ENCODE measurements at places on chromosomes 1 and 21.
A peak's percentile ranks its signal among the peaks of the same experiment; 100 is the strongest.

DNA sequence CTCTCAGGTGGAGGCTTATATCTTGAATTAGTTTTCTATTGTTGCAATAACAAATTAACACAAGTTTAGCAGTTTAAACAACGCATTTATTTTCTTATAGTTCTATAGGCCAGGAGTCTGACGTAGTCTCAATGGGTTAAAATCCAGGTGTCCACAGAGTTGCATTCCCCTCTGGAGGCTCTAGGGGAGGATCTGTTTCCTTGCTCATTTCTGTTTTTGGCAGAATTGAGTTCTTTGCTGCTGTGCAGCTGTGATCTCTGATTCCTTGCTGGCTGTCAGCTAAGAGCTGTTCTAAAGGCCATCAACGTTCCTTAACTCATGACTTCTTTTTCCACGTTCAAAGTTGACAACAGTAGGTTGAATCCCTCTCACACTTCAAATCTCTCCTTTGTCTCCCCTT lies 31.8 kb downstream of the S100A10 start:
- no peak for DNase-seq

DNA sequence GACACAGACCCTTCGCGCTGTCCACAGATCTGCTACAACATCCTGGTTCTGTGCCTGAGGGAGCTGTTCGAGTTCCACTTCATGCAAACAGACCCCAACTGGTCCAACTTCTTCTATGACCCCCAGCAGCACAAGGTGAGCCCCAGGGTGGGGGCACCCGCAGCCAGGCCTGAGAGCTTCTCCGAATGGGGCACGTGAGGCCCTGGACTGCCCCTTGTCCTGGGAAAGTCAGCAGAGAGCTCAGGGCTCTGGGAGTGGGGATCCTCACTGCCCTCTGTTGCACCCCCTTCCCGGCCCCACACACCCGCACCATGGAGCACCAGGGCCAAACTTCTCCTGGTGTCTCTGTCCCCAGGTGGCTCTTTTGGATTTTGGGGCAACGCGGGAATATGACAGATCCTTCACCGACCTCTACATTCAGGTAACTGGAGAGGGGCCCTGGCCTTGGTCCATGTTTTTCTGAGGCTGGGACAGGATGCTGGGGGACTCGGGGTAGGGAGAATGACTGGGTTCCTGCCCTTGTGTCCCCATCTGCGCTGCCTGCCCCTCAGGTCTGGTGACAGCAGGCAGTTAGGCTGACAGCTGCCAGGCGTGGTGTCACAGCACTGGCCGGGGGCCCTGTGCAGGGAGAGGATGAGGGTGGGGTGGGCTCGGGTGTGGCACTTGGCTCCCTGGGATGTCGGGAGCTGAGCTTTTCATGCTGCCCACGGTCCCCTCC lies 44.6 kb downstream of the COQ8A start:
- no peak for DNase-seq

- DNase-seq: no peak
Observed at GRCh38 chr1:6005276-6005917, 13.2 kb upstream of the NPHP4 start.

DNA sequence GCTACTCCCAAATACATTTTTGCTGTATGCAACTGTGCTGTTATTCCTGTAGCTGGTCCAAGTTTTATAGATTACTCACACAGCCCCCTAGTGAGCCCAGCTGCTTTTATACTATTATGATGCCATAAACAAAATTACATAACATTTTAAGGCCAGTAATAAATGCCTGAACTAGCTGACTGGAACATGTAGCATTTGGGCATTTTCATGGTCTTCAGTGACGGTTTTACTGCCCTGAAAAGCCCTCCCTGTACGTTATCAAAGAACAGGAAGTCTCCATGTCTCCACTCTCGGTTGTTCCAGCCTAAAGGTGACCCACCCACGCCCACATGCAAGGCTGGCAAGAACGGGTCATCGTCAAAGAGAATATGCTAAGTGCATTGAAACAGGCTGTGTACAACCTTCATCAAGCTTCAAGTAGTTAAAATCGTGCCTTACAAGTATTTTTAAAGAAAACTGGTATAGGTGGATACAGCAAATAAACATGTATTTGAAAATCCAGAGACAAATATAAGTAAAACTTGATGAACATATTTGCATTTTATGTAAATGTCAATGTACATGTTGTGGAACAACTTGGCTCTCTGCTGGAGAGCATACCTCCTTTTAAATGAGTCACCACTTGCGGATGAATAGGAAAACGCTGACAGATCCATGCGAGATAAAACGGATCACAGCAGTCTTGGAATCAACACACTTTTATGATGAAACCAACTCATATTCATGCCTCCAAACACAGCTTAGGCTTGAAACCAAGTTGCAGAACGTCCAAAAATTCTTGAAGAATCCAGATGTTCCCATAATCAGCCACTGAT lies 520.5 kb downstream of the SMYD3 start:
- peak; percentile 72 for DNase-seq

DNA sequence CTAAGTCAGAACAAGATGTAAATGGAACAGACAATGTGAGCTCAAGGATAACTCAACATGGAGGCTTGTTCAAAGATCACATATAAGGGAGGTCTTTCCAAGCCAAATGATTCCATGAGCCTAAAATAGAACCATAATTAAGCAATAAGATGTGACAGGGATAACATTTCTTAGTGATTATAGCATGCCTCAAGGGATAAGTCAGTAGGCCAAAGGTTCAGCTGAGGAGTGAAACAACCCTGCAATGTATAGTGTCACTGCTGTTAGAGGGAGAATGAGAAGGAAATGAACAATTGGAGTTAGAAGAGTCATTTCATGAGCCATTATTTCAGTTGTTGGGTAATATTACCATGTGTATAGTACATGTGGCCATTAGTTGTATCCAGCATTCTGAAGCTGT lies 25.0 kb downstream of the GORAB start:
- DNase-seq: no peak

DNA sequence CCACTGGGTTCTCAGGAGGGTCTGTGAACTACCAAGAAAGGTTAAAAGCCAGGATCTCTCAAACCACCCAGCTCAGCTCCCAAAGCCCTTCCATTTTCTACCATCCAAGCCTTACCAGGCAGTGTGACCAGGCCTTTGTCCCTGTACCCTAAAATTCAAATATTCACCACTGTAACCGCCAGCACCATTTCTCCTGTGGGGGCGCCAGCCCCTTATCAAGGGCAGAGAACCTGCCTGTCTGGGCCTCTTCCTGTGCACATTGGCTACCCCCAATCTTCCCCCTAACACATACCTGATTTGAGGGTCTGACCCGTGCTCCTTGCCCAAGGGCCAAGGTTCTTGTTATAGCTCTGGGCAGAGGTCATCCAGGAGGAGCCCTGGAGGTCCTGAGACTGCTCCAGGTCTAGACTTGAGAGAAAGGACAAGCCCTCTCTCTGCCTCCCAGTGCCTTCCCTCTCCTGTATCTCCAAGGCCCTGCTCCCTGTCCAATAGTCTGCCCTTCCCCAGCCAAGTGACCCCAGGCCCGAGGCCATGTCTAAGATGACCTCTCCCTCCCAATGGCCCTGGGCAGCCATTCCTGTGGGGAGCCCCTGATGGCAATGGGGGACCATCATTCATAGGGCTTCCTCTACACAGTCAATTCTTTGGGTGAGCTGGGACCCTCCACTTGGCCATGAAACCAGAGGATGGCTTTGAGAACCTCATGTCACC lies 78.5 kb downstream of the FHAD1 start:
- DNase-seq: no peak

- peak; percentile 71 for DNase-seq
Observed at GRCh38 chr1:62131093-62131725, 63.4 kb upstream of the L1TD1 start.

DNA sequence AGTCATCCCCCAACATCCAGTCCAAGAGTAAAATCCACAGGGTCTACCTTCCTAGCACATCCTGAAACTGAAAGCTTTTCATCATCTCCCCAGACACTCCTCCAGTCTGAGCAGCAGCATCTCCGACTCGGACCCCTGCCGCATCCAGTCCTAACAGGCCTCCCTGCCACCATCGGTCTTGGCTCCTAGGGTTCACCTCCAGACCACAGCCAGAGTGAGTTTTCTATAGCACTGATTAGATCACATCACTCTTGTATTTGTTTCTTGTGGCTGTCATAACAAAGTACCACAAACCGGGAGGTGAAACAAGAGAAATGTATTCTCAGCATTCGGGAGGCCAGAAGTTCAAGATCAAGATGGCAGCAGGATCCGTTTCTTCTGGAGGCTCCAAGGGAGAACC lies 187.8 kb downstream of the TOMM20 start:
- no peak for DNase-seq

DNA sequence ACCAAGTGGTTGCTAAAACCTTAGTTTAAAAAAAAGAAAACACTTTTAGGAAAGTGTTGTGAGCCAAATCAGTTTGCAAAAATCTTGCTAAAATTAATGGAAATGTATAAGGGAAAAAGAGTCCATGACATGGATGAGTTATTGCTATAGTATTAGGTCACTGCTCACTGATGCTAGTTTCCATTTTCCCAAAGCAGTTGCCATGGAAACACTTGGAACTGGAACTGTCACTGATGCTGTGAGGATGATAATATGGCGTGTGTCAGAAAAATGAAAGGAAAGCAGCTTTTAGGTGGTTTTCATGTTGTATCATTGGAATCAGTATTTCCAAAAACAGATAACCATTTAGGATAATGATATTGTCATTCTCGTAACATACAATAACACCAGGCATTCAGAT lies 104.4 kb downstream of the PHTF1 start:
- DNase-seq: no peak

DNA sequence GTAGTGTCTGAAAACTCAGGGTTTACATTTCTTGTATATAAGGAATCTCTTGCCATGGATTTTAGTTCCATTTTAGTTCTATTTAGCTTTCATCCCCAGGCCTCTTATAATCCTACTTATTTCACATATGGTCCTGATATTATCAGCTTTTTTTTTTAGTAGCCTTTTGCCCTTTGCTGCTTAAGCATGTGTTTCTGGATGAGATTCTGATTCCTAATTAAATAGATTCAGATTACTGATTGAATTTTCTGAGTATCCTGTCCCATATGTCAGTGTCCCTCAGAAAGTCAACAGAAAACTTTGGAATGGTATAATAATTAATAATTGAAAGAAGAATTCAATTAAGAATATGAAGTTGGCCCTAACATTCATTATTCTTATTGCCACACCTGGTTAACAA lies 134.7 kb upstream of the HOOK1 start:
- DNase-seq: no peak

DNA sequence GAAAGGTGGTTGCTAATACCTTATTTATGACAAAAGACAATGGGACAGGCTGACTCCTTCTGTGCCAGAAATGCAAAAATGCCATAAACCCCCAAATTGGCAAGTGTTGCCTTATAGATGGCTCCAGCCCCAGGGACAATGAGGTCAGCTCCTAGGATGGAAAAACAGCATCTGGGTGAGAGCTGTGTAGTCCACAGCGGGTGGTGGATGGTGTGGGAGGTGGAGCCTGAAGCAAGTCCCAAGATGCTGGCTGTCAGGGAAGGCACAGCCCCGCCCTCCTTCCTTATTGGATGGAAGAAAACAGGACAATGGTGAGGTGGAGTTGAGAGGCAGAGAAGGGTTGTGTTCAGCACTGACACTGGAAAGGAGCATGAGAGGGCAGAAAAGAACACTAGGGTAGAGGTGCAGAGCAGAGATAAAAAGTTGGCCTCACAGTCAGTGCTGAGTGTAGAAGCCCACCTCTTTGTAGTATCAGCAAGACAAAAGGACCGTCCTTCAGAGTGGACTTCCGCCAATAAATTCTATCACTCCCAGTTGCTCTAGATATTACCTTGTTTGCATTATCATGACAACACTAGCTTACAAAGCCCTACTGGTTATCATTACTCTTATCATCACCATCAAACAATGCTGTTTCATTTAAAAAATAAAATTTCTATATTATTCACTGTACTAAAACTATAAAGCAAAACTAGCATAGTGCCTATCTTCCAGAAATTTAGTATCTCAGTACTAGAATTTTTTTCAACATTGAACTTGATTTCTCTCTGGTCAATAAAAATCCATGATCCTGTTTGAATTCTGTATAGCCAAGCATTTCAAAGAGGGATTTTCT lies 3.7 kb upstream of the SDE2 start:
- DNase-seq: peak; percentile 85

DNA sequence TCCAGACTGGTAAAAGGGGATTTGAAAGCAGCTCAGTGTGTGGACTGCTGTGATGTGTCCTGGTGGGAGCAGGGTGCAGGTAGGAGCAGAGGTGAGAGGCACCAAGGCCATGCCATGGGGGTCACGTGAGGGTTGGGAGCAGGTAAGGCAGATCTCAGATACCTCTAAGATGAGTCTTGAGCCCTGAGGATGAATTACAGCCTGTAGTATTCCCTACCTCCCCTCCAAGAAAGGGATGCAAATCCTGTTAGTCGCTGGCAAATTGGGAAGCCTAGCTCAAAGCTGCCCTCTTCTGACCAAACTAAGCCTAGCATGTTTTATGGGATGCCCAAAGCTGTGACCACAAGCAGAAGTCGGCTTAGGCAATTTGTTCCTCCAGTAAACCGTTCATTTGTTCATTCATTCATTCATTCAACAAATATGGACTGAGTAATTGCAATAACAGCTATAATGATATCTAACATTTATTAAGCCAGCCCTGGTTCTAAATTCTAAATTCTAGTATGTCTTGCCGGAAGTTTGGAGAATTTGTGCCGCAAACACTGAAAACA lies 3.9 kb upstream of the NUAK2 start:
- DNase-seq: peak; percentile 83

DNA sequence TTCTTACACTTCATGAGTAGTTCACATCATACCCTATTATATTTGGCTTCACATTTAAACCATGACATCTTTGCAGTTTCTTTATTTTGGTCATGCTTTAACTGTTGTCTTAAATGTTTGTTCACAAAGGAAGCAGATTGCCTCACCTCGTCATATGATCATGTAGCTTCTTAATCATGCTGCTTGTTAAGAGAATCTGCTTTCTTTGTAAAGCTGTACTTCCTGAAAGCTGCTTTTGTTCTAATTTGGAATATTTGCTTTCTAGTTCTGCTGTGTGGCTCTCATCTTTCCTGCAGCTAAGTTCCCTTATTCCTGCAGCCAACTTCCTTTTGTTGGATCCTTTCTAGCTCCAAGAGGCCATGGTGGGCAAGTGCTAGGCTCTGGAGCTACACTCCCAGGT lies 62.9 kb upstream of the SIM2 start:
- no peak for DNase-seq

- no peak for DNase-seq
Observed at GRCh38 chr1:74343216-74343615, 108.0 kb downstream of the TNNI3K start.

GRCh38 chr1:33826311-33826710 lies 37.6 kb upstream of the HMGB4 start:
- DNase-seq: no peak

DNA sequence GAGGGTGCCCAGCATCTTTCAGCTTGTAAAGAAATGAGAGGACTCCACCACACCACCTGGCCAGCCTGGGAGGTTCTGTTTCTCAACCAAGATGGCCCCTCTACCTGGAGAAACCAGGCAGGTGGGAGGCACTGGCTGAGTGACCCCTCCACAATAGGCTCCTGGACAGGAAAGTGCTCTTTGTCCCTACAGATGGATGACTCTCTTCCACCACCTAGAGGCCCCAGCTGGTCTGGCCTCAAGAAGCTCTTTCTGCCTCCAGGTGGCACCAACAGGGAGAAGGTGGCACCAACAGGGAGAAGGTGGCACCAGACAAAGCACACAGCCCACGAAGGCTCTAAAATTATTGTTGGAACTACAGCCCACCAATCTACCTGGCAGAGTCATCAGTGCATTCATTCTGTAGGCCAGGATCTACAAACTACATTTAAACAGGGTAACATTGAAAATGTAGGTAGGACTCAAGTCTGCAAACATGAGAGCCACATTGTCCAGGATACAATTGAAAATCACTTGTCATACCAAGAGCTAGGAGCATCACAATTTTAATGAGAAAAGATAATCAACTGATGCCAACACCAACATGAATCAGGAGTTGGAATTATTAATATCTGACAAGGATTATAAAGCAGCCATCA lies 14.4 kb downstream of the TMPRSS3 start:
- DNase-seq: peak; percentile 37

- no peak for DNase-seq
Observed at GRCh38 chr1:184532199-184532598, 145.4 kb downstream of the C1orf21 start.

Data from GM03348 (cell line).